ENCODE measurements at places on chromosomes 4 and X.

DNA sequence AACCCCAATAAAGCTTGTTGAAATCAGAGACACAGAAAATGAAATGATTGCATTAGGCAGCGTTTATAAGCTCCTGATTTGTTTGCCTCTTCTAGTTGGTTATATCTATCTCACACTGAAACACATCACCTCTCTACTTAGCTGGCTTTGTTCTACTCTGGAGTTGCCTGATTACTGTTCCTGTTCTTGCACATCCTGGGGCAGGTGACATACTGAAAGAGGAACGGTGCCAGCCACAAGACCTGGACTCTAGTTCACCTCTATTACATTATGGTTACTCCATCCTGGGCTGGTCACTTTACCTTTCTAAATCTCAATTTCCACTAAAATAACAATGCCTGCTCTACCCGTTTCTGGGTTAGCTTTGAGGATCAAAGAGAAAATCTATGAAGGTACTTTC, 47.9 kb downstream of the TRIM2 start:
- DNase-seq = no peak

GRCh38 chr4:68921051-68921450, 30.6 kb downstream of the UGT2A3 start:
- DNase-seq = no peak

- no peak for DNase-seq
These were observed 150.0 kb downstream of the SPOCK3 start for GRCh38 chr4:167084321-167084720.

DNA sequence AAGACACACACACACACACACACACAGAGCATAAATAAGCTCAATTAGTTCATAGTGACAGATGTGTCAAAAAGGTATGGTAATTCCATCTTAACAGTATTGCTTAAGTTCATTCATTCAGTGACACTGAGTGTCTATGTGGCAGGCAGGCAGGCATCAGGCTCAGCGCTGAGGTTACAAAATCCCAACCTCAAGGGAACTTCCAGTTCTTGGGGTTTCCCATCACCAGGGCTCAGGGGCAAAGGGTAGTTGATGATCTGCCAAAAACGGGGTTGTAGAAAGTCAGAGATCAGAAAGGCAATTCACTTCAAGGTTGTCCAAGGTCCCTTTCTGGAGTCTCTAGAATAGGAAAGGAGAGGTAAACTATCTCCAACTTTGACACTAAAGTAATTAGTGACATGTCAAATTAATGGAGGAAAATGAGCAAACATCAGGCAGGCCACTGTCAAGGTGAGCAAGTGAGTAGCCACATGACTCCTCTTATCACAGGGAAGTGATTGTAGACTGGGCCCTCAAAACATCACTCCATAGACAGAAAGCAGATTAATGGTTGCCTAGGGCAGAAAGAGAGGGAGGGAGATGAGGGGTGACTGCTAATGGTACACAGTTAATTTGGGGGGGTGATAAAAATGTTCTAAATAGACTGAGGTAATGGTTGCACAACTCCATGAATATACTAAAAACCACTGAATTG, 41.8 kb downstream of the GPC4 start:
- no peak for DNase-seq

GRCh38 chr4:113468165-113469022, 293.1 kb downstream of the CAMK2D start:
- no peak for DNase-seq

DNA sequence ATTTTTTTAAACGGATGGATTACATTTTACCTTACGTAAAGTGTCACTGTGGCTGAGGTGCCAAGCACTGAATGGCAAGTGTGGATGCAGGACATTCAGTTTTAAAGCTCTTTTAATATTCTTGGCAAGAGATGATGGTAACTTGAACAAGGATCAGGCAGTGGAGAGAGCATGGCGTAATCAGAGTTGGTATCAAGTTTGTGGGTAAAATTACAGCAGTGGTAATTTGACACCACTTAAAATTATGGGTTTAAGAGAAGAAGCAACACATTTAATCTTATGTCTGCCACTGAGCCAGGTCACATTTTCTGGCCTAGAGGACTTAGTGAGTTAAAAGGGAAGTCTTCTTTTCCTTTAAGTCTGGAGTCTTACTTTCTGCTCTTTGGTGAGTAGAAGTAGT, 100.5 kb downstream of the NAA11 start:
- peak; percentile 73 for DNase-seq

DNA sequence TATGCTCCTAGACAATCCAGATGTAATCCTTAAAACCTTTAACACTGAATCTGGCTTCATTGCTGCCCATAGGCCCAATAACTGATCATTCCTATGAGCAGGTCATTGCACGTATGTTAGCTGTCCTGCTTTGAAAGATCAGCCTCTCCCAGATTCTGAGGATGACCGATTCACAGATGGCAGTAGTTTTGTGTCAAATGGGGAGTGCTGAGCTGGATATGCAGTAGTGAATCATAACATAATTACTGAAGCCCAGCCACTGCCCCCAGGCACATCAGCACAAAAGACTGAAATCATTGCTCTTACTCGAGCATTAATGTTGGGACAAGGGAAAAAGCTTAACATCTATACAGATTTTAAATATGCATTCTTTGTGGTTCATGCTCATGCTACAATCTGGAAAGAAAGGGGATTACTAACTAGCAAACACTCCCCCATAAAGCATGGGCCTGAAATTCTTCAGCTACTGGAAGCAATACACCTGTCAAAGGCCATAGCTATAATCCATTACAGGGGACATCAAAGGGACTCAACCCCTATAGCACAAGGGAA, 16.4 kb upstream of the ZNF280C start:
- DNase-seq = no peak

GRCh38 chrX:139932073-139932900, 566 bp downstream of the ATP11C start:
- peak; percentile 54 for DNase-seq

DNA sequence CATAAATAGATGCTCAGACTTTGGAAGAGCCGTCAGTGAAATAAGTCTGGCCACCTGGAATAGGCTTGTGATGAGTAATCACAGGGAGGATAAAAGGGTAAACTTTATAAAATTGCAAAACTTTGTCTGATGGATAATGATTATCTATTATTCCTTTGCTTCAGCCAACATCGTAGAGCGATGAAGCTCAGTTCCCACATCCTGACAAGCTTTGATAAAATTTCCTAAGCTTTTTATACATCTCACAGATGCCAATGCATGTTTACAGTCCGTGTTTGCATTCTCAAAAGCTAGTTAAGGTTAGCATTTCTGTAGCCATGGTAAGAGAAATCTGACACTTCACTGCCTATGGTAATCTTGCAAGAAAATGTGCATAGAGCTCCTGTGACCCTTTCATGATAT, 15.4 kb upstream of the UGDH start:
- no peak for DNase-seq
